ENCODE measurements at places on chromosomes 5 and 9. TPM values are rescaled to one million over a fixed set of nuclear protein-coding genes. Genes with fewer than 3 reads are reported as not detected.

The LIFR gene
- total RNA-seq = 29.2 TPM

The MZB1 gene
- 0.22 TPM for total RNA-seq

The SAPCD2 gene
- 1.4 TPM for total RNA-seq

The MCTP1 gene
- 55.8 TPM for total RNA-seq

The C9 gene
- total RNA-seq = under 0.01 TPM

The PSD2 gene
- total RNA-seq = under 0.01 TPM

The CBY3 gene
- total RNA-seq = not detected

The TJP2 gene
- 48.4 TPM for total RNA-seq

The S100Z gene
- not detected for total RNA-seq

The GRM6 gene
- total RNA-seq = not detected

The CDH10 gene
- under 0.01 TPM for total RNA-seq

The CKMT2 gene
- total RNA-seq = 0.20 TPM

The PCDHAC2 gene
- total RNA-seq = 0.20 TPM

The LTC4S gene
- total RNA-seq = 0.79 TPM

The FER gene
- total RNA-seq = 18.3 TPM

The SOX30 gene
- not detected for total RNA-seq

The ADAMTS13 gene
- 0.44 TPM for total RNA-seq

The LEAP2 gene
- total RNA-seq = under 0.01 TPM

The PCDHGA7 gene
- 0.99 TPM for total RNA-seq

The PDE6A gene
- not detected for total RNA-seq

The SPATA31E1 gene
- not detected for total RNA-seq

The AFAP1L1 gene
- 219 TPM for total RNA-seq

The PCA3 gene
- 0.20 TPM for total RNA-seq

The OR1J2 gene
- not detected for total RNA-seq

The LCN6 gene
- not detected for total RNA-seq

The ELAVL2 gene
- total RNA-seq = 0.22 TPM

The EIF4E1B gene
- total RNA-seq = not detected

The CCNO gene
- total RNA-seq = not detected

The CRHBP gene
- total RNA-seq = not detected

The ANKRD34B gene
- total RNA-seq = not detected

The RASGRF2 gene
- total RNA-seq = 20.6 TPM

The GTF2H2C gene
- total RNA-seq = 16.5 TPM

The TLR4 gene
- 187 TPM for total RNA-seq

The NEUROG1 gene
- not detected for total RNA-seq

The ZNF658 gene
- 4.2 TPM for total RNA-seq

The TAF11L14 gene
- total RNA-seq = not detected

The FCHSD1 gene
- 10.5 TPM for total RNA-seq

The GNE gene
- total RNA-seq = 9.2 TPM

The CARD19 gene
- 49.3 TPM for total RNA-seq

The IQGAP2 gene
- total RNA-seq = 3.4 TPM

The PCDHAC1 gene
- under 0.01 TPM for total RNA-seq

The WDR38 gene
- total RNA-seq = not detected

The OBP2B gene
- total RNA-seq = not detected

The SDHA gene
- 95.9 TPM for total RNA-seq
